ENCODE measurements at places on chromosomes 12 and 14. TPM values are rescaled to one million over a fixed set of nuclear protein-coding genes. Genes with fewer than 3 reads are reported as not detected.

PCNX4 gene
- 53.0 TPM for total RNA-seq

TOX4 gene
- 83.6 TPM for total RNA-seq

SERPINA5 gene
- not detected for total RNA-seq

UBR7 gene
- 17.5 TPM for total RNA-seq

TMTC1 gene
- total RNA-seq: not detected

STYK1 gene
- total RNA-seq: not detected

JPH4 gene
- not detected for total RNA-seq

MYL2 gene
- total RNA-seq: not detected

TMEM121 gene
- total RNA-seq: 6.3 TPM

TTC9 gene
- total RNA-seq: 25.9 TPM

OR8S1 gene
- not detected for total RNA-seq

CCND2 gene
- 151 TPM for total RNA-seq

C1R gene
- total RNA-seq: 0.86 TPM

NRIP2 gene
- total RNA-seq: not detected

EXOC3L4 gene
- not detected for total RNA-seq

RSRC2 gene
- total RNA-seq: 141 TPM

TUBA1B gene
- 332 TPM for total RNA-seq

DTX1 gene
- 7.0 TPM for total RNA-seq

PDE3A gene
- not detected for total RNA-seq

SLCO1B3 gene
- total RNA-seq: not detected

OAS2 gene
- 77.4 TPM for total RNA-seq

FAM222A gene
- total RNA-seq: 0.69 TPM

KRT6A gene
- total RNA-seq: not detected

OVCH1 gene
- total RNA-seq: not detected

NGDN gene
- 63.5 TPM for total RNA-seq

TNFAIP2 gene
- 5.8 TPM for total RNA-seq

RERG gene
- total RNA-seq: not detected

SMCO2 gene
- not detected for total RNA-seq

ZDHHC22 gene
- total RNA-seq: not detected

MYH6 gene
- total RNA-seq: not detected

LGR5 gene
- total RNA-seq: not detected

KCNMB4 gene
- 1.1 TPM for total RNA-seq

HCAR2 gene
- not detected for total RNA-seq

GPRC5D gene
- total RNA-seq: not detected

MDGA2 gene
- not detected for total RNA-seq

LRRC43 gene
- total RNA-seq: not detected

ALX1 gene
- total RNA-seq: not detected

ATG101 gene
- total RNA-seq: 27.0 TPM

PAPLN gene
- total RNA-seq: 0.11 TPM

EIF2B1 gene
- 51.2 TPM for total RNA-seq

GPX2 gene
- not detected for total RNA-seq

HSPB8 gene
- not detected for total RNA-seq

DCN gene
- total RNA-seq: not detected
